Right kidney (tissue), 9 donors: ENCODE measurements at places on chromosomes 13 and 19.

DNA sequence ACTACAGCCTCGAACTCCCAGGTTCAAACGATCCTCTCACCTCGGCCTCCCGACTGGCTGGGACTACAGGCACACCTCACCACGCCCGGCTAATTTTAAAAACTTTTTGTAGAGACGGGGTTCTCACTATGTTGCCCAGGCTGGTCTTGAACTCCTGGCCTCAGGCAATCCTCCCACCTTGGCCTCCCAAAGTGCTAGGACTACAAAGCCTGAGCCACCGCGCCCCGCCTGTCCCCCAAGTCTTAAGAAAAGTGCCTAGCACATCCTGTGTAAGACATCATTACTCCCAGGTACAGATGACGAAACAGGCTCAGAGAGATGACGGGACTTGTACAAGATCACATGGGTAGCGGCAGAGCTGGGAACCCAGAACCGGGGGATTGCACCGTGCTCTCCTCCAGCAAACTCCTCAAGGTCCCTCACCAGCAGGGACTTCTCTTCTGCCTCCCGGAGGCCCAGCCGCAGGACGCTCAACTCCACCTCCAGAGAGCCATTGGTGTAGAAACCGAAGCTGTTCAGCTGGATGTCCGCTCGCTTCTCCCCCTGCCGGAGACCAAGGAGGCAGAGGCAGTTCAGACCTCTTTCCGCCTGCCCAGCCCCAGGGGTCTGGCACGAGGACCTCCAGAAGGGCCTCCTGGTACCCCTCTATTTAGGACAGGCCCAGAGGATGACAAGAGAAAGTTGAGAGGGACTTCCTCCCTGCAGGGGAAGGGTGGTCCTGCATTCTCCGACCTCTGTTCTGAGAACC lies 1.0 kb downstream of the GPR108 start:
- peak; percentile 83 for DNase-seq

GRCh38 chr19:39768786-39769185 lies 9.9 kb upstream of the LEUTX start:
- DNase-seq, result no peak

DNA sequence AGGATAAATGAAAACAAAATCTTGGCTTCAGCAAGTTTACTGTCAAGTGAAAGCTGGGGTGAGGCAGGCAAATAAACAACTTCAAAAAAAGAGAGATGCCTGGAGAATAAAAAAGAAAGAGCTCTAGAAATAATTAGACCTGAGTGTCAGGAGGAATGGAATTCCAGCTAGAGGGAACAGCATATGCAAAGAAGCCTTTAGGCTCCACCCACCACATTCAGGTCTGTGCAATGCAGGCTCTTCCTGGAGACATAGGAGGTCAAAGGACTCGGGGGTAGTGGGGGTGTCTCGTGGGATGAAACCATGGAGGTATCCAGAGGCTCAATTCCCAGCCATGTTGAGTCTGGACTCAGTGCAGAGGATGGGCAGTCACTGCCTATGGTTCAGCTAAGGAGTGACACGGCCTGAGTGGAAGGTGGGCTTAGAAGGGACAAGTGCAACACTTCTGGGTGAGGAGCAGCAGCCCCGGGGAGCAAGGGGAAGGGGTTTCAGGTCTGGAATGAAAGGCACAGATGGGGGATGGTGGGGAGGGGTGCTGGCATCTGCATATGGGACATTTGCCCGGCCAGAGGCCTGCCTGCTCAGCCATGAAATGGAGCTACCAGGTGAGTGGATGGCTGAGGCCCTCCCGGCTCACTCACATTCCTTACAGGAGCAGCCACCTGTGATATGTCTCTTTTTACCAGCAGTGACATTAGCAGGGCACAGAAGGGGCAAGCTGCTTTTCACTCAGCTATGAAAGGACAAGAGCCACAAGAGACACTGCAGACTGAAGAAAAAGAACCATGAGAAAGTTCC lies 12.3 kb downstream of the LATS2 start:
- peak; percentile 32 for DNase-seq

DNA sequence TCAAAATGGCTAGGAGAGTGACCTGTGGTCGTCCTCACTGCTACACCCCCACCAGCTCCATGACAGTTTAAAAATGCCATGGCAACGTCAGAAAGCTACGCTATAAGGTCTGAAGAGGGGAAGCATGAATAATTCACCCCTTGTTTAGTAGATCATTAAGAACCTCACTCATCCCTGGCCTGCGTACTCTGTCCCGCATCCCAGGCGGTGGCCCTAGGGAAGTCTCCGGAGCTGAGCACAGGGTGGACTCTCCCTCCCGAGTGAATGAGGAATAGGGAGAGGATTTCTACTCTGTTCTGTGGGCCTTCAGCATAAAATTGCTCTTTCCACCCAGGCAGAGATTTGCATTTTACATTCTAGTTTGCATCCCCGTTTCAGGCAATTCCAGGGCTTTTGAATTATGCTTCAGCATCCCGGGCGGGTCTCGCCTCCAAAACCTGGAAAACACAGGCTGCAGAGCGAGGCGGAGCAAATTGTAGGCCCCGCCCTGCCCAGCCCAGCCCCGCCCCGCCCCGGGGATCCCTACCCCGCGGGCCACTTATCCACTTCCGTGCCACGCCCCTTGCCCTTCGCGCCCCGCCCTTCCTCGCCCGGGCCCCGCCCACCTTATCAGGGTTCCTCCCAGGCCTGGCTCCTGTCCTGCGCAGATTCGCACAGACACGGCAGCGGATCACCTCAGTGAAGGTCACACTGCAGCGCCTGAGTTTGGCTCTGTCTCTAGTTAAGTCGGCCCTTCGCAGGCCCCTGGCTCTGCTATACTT lies 7.5 kb upstream of the ZNF525 start:
- DNase-seq, result no peak

GRCh38 chr13:38223089-38223488 lies 126.6 kb upstream of the UFM1 start:
- DNase-seq, result no peak

- no peak for DNase-seq
Observed at GRCh38 chr13:41577436-41577835, 120.1 kb downstream of the RGCC start.

GRCh38 chr13:50742968-50743367 lies 100.5 kb downstream of the DLEU7 start:
- no peak for DNase-seq

DNA sequence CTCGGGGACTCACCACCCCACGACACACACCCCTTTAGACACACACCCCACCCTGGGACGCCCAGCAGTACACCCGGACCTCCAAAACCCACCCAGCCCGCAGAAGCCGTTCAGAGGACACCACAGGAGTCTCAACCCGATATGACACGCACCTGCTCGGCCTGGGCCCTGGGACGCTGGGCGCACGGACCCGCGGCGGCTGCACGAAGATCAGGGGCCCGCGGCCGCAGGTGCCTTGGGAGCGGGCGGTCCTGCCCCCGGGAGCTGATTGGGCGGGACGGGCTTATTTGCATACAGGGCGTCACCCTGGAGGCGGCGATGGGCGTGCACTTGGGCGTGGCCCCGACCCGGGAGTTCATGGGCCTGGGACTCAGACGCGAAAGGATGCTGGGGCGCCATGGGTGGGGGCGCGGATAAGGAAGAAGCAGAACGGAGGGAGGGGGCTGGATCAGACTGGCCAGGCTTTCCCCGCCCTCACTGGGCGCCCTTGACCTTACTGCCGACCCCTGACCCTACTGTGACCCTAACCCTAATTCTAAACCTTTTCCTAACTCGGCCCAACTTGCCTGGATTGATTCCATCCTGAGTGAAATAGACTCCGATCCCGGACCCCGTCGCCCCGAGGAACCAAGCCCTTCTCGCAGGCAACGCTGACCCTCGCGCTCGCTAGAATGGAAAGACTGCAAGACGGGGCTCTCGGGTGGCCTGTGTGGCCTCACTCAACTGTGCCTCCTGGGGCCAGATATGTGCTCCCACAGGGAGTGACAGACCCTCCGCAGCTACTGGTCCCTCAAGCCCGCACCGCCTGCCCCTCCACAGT lies at the start of gene MEF2B:
Gene MEF2B (minus strand): TSS at position 211 of the 820 bp plus-strand sequence. CDS start 19,528 bp downstream, outside the sequence.
- DNase-seq, result peak; percentile 60

GRCh38 chr13:43042410-43042921 lies 19.1 kb downstream of the DNAJC15 start:
- no peak for DNase-seq

- DNase-seq, result no peak
Observed at GRCh38 chr19:2288338-2288817, 6.4 kb upstream of the PEAK3 start.

- no peak for DNase-seq
Observed at GRCh38 chr13:83085186-83085900, 796.9 kb downstream of the SLITRK1 start.

GRCh38 chr19:53971673-53972072 lies 8.9 kb downstream of the CACNG8 start:
- no peak for DNase-seq

DNA sequence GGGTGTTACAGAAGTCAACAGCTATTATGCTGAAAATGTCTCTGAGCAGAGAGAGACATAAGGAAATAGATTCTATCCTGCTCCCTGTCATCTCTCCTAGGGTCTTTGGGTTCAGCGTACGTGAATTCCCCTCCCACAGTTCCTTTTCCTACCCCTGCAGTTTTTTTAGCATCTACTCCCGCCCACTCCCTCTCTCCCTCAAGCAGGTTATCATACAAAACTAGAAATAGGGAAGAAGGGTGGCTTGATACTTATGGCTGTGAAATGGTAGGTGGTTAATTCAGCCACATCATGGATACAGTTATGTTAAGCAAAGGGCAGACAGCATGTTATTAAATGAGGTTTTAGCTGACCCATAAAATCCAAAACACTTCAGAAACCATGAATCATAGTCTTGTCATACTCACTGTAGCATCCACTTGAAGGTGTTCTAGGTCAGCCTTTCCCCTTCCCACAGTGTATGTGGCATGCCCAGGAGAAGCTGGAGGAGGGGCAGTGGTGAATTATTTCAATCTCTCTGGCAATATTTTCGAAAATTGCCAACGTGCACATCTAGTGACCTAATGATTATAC lies 236.8 kb upstream of the SERP2 start:
- no peak for DNase-seq

GRCh38 chr19:44887648-44888047 lies 3.4 kb upstream of the TOMM40 start:
- DNase-seq, result no peak

DNA sequence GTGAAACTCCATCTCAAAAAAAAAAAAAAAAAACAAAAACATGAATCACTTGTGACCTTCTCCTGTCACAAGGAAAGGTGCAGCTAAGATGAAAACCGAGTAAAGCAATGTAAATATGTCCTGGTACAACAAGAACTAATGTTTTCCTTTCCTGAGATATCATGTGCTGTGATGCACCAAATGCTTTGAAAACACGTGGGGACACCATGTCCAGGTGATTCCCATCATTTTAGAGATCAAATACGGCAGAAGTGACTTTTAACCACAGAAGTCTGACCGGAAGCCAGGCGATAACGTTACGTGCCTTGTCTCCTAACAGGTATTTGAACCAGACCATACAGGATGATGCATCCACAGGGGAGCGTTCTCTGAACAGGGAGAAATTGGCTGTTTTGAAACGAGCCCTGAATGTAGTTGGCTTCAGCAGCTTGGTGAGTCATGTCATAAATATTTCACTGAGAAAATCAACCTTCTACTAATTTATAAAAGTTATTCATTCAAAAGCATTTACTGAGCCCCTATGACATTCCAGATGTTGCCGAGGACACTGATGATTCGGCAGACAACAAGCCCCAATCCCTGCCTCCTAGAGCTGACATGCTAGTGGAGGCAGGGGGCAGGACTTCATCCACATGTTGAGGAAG lies 328.1 kb downstream of the MYO16 start:
- DNase-seq, result no peak

DNA sequence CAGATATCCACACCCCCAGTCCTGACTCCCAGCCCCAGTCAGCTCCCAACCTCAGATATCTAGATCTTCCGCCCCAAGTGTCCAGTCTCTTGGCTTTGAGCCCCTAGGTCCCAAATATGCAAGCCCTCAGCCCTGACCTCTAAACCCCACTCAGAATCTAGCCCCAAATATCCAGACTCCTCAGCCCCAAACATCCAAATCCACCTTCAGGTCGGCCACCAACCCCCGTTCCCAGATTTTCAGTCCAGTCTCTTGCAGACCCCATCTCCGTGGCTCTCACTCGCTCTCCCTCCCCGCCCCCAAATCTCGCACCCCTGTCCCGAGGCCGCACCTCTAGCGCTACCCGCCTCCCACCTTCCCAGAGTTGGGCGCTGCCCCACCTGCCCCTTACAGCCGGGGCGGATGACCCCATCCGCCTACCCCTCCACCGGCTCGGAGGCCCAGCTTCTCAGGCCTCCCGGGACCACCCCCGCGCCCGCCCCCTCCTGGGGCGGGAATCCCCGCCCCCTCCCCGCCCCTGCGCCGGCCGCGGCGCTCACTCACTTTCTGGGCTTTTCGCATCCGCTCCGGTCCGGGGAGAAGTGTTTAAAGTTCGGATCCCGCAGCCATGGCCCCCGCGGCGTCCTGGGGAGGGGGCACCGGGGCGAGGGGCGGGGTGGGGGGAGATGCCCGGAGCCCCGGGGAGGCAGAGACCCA lies 604 bp downstream of the ERFL start:
- DNase-seq, result no peak

DNA sequence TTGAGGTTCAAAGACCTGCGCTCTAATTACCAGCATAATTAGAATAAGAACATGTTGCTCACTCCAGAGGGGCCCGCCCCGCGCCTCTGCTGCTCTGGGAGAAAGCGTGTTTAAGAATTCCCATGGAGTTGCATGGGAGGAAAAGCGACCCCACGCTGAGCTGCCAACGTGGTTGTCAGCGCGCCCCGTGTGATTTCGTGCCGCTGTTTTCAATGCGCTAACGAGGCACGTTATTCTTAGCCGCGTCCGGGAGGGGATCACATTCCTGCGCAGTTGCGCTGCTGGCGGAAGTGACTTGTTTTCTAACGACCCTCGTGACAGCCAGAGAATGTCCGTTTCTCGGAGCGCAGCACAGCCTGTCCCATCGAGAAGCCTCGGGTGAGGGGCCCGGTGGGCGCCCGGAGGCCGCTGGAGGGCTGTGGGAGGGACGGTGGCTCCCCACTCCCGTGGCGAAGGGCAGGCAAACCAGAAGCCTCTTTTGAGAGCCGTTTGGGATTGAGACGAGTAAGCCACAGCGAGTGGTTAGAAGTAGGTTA lies 173.8 kb upstream of the SOX1 start:
- DNase-seq, result peak; percentile 76

GRCh38 chr13:110109910-110110309 lies 197.0 kb downstream of the COL4A1 start:
- no peak for DNase-seq

- DNase-seq, result no peak
Observed at GRCh38 chr13:86006317-86006716, 207.1 kb upstream of the SLITRK6 start.

DNA sequence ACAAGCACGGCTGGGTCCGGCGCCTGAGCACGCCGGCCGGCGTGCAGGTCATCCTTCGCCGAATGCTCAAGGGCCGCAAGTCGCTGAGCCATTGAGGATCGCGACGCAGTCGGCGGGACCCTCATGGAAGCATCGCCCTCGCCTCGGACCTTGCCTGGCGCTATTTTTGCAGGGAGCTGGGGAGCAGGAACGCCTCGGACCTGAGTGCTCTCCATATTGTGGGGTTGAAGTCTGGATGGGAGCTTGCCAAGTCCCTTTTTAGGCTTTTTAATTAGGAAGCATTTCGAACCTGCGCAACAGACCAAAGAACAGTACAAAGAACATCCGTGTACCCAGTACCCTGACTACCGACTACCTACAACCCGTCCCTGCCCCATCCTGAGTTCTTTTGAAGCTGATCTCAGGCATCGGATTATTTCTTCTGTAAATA lies 628 bp downstream of the MRPL34 start:
- DNase-seq, result no peak

GRCh38 chr19:49933643-49934042 lies 4.3 kb upstream of the NUP62 start:
- no peak for DNase-seq
